ENCODE measurements at places on chromosomes 3 and 15.

DNA sequence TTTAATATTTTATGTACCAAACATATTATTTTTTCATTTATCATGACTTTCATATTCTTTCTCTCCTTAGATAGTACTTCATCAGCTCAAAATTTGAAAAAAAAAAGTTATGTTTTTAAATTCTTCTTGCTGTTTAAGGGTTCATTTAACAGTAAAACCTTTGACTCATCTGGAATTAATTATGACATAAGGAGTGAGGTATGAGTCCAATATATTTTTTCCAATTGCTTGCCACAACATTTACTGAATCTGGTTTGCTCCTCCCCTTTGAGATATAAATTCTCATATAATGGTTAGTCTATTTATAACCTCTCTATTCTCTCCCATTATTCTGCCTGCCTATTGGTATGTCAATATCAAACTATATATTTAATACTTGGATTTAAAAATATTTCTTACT, 387.8 kb downstream of the TUSC7 start:
- peak; percentile 82 for DNase-seq

DNA sequence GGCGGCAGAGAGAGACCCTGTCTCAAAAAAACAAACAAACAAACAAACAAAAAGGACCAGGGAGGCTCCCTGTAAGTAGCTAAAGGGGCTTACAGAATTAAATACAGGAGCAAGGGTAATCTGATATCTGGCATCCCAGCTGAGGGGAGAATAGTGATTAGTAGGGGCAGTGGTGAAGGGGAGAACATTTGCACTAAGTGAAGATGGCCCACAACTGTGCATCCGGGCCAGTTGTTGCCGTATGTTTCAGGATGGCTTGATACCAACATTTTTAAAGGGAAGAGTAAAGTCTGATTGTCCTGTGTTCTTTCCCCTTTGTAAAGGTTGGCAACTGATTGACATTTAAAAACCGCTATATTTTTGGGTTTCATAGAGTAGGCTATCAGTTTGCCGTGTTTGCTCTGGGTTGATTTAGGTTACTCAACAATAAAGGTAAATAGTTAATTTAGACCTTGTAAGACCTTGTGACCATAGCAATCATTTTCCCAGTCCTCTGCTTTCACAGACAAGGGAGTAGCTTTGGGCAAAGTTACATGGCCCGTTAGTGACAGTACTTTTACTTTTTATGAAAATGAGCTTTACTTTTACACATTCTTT, 167.8 kb downstream of the PTPRG start:
- no peak for DNase-seq

DNA sequence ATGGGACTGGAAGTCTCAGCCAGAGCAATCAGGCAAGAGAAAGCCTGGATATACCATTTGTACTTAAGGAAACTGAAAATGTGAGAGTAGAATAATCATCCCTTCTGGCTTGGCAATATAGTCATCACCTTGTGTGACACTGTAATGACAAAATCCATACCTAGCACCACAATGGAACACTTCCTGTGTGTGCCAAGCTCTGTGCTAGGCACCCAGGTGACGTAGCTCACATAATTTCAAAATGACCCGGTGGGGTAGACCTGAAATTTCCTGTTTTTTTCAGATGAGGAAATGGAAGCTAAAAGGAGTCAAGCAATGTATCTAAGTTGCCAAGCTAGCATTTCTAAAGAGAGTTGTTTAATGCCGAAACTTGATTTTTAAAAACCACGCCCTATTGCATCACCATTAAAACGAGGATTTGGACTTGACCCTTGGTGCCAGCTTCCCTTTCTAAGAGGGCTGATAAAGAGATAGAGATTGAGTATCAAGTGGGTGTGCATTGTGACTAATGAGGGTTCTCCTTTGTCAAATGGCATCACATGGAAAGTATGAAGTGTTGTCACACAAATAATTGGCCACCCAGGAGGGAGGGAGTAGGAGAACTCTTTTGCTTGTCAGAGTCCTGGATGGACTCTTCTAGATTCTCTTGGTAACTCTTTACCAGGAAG, 141.3 kb upstream of the PDZRN3 start:
- peak; percentile 67 for DNase-seq

DNA sequence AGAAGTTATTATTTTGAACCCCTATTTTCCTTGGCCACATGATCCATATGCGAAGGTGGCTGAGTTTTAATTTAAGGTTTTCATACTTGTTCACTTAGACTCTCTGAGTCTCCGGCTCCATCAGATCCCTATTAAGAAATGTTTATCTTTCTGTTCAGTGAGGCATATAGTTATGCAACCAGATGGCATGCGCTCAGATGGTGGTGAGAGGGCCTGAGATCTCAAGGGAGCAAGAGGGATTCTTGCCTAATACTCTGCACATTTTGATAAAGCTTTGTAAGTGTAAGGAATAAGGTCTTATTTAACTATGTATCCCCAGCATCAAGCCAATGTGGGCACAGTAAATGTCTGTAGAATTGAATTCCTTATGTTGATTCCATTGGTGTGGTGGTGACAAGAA, 78.9 kb upstream of the DPH6 start:
- peak; percentile 85 for DNase-seq

GRCh38 chr3:126850370-126851085, 132.4 kb upstream of the PLXNA1 start:
- DNase-seq = peak; percentile 89

DNA sequence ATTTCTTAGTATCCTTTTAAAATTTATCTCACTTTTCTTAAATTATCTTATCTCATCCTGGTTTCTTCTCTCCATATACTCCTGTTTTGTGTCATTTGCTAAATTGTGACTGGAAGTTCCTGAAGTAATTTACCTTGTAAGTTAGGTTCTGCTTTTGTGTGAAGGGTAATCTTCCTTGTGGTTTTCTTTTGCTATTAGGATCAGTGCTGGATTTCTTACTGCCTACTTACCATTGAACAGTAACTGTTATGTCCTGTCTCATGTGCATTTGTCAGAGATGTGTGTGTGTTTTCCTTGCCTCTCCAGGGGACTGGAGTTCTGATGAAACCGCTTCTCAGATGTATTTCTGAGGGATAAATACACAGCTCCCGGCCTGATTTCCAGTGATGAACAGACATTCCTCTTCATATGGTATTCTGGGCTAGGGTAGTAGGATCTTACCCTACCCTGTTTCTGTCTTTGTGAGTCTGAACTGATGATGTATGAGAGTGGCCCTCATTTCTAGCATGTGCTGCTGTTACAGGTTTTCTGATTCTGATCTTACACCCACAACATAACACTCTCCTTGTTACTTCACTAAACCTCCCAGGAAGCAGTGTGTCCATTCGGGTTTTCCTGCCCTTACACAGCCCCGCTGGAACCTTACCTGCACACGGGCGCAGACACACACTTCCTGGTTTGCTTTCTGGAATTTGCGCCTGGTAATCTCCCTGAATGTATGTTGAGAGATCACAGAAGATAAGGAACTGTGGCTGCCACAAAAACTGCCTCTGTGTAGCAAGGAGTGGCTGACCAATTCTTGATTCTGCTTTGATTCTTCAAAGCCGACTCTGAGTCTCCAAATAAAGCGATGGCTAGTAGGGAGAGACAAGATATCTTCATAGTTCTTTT, 14.7 kb downstream of the PAK2 start:
- DNase-seq = peak; percentile 37

GRCh38 chr3:115685097-115685496, 61.8 kb downstream of the GAP43 start:
- no peak for DNase-seq

Data from fibroblast of skin of back (primary cell).